ENCODE measurements at places on chromosomes 7 and 10.

DNA sequence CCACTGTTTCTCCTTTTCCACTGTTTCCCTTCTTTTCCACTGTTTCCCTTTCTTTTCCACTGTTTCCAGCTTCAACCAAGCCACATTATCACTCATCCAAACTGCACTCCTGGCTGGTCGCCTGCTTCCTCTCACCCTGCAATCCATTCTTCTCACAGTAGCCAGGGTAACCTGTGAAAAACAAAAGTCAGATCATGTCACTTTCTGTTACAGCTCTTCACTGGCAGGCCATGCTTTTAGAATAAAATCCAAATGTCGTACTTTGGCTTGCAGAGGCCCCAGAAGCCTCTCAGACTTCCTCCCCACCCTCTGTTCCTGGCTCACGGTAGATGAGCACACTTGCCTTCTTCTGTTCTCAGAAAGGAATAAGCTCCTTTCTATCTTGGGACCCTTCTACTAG lies 33.9 kb downstream of the STARD3NL start:
- DNase-seq: no peak

DNA sequence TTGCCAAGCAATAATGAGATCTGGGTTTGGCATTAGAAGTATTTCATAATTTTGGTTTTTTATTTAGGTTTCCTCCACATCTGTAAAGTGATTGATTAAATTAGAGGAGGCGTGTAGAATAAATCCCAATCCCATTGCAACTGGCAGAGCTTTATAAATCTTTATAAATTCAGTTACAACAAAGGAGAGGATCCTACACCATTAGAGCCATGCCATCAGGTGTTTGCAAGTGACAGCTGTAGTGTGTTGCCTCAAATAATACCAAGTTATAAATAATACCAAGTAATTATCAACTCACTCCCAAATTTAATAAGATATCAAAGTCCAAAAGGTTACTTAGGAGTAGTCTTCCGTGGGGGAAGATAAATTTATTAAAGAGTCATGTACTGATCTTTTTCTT lies 62.2 kb downstream of the PODXL start:
- no peak for DNase-seq

GRCh38 chr7:20329389-20330238 lies 1.1 kb upstream of the ITGB8 start:
- DNase-seq: peak; percentile 28

- no peak for DNase-seq
Measured at GRCh38 chr10:84336406-84337090, 8.2 kb downstream of the CCSER2 start.

DNA sequence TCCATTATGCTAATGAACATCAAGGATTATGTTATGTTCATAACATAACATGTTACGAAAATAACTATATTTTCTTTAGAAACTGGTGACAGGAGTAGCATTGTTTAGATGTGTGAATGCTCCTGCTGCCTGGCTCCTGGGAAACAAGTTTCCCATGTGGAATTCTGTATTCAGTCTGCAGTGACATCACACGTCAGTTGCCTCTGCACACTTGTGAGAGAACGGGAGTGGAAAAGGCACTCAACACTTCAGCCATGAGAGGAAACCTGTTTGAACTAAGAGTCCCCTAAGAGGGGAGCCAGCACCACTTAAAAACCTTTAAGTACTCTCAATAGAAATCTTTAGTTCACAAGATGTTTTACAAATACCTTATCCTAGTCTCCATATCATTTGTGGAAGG lies 140.3 kb upstream of the FAM20C start:
- no peak for DNase-seq

DNA sequence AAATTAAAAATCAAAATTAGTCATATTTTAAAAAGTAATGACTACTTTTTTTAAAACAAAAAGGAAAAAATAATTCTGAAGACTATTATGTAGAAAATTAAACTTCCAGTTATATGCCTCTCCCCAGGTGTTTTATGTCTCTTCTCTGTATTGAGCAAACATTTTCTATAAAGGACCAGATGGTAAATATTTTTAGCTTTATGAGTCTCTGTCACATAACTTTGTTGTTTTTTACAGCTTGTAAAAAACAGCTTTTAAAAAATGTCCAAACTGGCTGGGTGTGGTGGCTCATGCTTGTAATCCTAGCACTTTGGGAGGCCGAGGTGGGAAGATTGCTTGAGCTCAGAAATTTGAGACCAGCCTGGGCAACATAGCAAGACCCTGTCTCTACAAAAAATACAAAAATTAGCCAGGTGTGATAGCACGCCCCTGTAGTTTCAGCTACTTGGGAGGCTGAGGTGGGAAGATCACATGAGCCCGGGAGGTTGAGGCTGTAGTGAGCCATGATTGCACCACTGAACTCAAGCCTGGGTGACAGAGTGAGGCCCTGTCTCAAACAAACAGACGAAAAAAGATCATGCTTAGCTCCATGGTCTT lies 23.5 kb downstream of the GARS1 start:
- no peak for DNase-seq

GRCh38 chr10:14751014-14751896 lies 23.4 kb downstream of the FAM107B start:
- DNase-seq: no peak

DNA sequence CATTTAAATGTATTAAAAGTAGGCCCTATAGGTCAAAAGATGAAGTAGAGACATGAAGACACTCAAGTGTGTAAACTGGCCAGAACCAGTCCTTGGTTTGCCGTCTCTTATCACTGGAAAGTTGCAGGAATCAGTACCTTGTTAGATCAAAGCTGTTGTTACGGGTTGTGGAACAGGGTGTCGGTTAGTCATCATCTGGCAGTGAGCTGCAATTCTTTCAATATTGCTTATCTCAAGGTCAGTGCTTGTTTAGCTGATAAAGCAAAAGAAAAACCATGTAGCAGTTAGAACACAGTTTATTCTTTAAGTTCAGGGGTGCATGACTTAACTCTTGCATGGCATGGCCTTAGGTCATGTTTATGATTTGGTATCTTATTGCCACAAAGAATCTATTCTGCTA lies 10.0 kb upstream of the SLC13A1 start:
- no peak for DNase-seq

GRCh38 chr10:55212051-55212450 lies 411.0 kb upstream of the PCDH15 start:
- no peak for DNase-seq

All from stimulated activated CD8-positive, alpha-beta memory T cell treated with anti-CD3 and anti-CD28 coated beads, Interleukin-4, amount 100 ng/mL, for 48 hours (primary cell).